ENCODE measurements at places on chromosomes 5 and 9. TPM values are rescaled to one million over a fixed set of nuclear protein-coding genes. Genes with fewer than 3 reads are reported as not detected.

GRCh38 chr9:26061948-26062575 lies 383.8 kb upstream of the TUSC1 start:
- no peak for DNase-seq

GRCh38 chr5:143870362-143870761 lies 58.4 kb downstream of the HMHB1 start:
- DNase-seq: no peak

The ANKDD1B gene
- 0.14 TPM for total RNA-seq

The CD274 gene
- 0.49 TPM for total RNA-seq

GRCh38 chr5:144368556-144368955 lies 197.9 kb downstream of the KCTD16 start:
- no peak for DNase-seq

DNA sequence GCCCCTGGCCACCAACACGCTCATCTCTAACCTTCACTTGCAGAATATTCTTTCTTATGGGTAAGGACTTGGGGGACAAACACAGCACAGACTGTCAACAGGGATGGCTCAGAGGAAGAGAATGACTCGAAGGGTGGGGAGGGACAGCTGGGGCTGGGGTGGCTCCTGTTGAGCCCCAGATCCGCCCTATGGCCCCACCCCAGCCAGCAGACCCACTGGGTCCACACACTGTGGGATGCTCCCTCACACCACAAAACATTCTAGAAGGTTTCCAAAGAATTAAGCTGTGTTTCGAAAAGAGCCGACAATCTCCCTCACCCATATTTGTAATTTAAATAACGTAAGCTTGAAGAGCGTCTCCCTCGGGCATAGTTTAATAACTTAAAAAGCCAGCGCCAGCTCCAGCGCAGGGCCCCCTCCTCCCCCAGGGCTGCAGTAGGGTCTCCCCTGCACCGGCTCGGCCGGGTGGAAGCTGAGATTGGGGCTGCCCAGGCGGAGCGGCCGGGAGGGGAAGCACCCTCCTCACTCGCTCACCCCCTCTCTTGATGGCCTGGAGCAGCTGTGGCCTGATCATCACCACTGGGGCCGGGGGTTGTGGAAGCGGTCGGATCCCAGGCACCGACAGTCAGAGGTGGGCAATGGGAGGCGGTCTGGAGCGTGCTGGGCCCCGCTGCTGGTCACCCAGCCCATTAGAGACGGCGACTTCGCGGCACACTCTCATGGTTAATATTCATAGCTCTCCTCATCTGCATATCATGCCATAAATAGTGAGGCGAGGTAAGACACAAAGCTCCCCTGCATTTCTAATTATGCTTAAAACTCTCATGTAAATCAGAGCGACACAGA lies 37.6 kb downstream of the NACC2 start:
- DNase-seq: no peak

The OGN gene
- not detected for total RNA-seq

The ZFP37 gene
- 5.6 TPM for total RNA-seq

The PCDHGB2 gene
- 0.77 TPM for total RNA-seq

DNA sequence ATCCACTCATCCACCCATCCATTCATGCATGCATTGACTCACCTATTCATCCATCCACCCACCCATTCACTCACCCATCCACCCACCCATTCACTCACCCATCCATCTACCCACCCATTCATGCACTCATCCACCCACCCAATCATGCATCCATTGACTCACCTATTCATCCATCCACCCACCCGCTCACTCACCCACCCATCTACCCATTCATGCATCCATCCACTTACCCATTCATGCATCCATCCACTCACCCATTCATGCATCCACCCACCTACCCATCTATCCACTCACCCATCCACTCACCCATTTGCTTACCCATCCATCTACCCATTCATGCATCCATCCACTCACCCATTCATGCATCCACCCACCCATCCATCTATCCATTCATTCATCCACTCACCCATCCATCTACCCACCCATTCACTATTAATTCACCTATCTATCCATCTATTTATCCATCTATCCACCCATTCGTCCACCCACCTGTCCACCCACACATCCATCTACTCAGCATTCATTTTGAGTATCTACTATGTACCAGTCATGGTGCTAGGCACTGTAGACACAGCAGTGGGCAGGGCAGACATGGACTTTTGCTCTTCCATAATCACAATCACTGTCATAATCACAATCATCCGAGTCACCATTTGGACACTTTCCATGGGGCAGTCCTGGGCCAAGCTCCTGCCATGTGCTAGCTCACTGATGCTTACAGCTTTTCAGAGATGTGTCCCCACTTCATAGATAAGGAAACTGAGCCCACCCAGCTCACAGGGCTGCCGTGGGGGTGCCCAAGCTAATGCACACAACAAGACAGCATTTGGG lies 34.4 kb downstream of the HMCN2 start:
- no peak for DNase-seq

GRCh38 chr9:35958104-35958837 lies at the start of gene OR2S2:
Gene OR2S2, minus strand, starts transcription at chr9:35958154. Its CDS starts 56 bp downstream, at chr9:35958098.
- DNase-seq: no peak

GRCh38 chr5:36978196-36978595 lies 101.6 kb downstream of the NIPBL start:
- no peak for DNase-seq

GRCh38 chr5:176626876-176627236 lies 3.5 kb downstream of the SNCB start:
- DNase-seq: no peak

DNA sequence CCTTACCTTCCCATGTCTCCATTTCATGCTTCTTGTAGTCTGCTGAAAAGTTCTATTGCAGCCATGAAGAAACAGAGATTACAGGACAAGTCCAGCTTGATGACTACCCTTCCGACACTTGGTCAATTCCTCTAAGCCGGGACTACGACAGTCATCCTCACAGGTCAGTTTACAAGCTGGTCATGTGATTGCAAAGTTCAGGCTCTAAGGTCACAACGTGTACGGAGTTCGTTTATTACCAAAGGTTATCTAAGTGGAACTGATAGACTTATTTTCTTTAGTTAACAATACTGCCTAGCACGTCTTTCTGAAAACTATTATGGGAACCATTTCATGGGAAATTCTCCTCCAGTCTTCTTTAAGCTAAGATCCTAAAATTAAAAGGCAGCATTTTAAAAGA lies 88.5 kb upstream of the NR5A1 start:
- peak; percentile 80 for DNase-seq

DNA sequence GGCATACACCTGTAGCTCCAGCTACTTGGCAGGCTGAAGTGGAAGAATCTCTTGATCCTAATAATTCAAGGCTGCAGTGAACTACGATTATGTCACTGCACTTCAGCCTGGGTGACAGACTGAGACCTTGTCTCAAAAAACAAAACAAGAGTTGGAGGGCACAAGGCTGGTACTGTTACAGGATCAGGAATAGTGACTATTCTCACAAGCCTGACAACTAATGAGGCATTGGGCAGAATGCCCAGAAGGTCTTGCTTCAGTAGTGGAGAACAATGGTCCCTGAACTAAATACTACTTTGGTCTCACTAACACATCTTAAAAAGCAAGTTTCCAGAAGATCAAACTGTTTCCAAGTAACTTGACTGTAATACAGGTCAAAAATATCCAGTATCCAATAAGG lies 182.9 kb upstream of the RFX3 start:
- no peak for DNase-seq

- DNase-seq: no peak
Observed at GRCh38 chr5:88892669-88893068, 9.7 kb upstream of the MEF2C start.

DNA sequence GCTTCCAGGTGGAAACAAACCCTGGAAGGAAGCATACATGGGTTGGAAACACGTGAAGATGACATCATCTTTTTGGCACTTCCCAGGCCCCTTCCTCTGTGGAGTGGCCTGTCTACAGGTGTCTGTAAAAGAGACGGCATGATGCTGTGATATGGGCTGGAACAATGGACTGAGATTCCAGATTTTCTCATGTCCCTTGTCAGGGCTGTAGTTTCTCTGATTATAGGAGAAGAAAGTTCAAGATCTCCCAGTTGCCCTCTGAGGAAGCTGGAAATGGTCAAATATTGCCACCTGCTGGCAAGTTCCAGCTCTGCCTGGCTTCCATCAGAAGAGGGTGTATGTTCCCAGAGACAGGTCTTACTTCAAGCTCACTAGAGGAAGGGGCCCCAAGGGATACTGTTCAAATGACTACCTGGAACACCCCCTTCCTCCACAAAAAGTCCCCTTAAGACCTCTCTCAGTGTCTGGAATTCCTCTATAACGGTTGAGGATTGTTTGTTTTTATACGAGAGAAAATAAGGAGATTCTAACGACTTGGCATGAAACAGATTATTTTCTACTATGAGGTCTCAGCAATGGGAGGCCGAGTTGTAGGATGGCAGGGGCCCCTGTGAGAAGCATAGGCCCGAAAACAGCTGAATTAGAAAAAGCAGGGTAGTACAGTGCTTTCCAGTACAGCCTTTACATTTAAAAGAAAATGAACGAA lies 7.3 kb upstream of the ANXA6 start:
- DNase-seq: peak; percentile 69

The KCTD16 gene
- 0.02 TPM for total RNA-seq

The IQGAP2 gene
- total RNA-seq: 83.3 TPM

DNA sequence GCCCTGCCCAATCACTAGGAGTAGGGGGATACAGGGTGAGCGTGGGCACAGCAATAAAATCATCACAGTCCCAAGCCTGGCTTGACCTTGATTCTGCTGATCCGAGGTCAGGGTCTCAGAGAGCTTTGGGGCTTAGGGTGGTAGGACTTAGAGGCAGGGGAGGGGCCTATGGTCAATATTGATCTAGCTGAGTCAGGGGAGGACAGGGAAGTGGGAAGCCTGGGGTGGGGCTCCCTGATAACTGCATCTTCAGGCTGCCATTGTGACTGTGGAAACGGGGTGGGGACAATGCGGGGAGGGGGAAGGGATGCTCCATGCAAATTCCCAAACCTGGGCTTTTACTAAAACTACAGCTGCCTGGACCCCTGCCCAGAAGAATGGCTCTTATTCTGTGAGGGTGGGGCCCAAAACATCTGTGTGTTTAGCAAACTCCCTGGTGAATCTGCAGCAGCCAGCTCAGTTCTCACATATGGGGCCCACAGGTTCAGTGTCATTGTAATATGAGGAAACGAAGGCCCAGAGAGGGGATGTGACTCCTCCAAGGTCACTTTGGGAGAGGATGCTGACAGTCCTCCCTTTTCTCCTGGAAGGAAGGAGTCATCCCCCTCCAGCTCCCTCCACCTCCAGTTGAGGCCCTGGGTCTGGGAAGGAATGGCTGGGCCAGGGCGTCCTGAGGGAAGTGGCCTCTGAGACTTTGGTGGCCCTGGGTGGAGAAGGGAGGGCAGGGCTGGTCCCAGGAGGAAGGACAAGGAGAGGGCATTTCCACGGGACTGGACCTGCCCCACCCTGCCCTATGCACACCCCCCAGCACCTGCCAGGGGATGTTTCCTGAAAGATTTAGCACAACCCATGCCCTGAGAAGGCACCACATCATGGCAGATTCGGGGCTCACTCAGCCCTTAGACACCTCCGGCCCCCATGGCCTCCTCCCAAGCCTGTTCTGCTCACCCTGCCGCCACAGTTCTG lies 26.4 kb downstream of the SLC6A7 start:
- DNase-seq: peak; percentile 42

DNA sequence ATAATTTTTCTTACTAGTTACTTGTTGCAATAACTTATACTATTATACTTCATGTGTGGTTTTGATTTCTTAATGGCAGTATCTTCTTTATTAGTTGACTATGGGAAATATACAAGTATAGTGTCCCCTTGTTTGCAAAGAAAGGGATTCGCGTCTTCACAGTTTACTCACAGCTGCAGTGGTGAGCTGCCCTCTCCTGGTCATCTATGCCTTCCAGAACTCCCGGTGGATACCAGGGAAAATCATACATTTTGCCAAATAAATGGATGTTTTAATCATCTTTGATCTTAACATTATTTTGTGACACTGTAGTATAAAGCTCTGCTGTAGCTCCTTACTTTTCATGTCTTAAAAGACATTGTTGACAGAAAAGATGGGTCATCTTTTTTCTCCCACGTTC lies 142.0 kb downstream of the ZCCHC7 start:
- no peak for DNase-seq

DNA sequence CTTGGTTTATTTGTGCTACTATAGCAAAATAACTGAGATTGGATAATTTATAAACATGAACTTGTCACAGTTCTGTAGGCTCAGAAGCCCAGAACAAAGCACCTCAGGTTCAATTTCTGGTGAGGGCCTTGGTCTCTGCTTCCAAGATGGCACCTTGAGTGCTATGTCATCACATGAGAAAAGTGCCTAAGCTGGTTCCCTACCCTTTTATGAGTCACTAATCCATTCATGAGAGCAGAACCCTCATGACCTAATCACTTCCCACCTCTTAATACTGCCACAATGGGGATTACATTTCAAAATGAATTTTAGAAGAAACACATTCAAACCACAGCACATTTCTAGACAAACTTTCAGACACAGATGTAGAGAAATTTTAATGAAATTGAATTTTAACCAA lies 98.2 kb upstream of the PRSS3 start:
- DNase-seq: no peak

The OR1Q1 gene
- not detected for total RNA-seq

The FLT4 gene
- not detected for total RNA-seq

- no peak for DNase-seq
Observed at GRCh38 chr5:53631251-53631650, 70.8 kb downstream of the NDUFS4 start.

GRCh38 chr5:121596882-121597281 lies 254.8 kb upstream of the FTMT start:
- no peak for DNase-seq

DNA sequence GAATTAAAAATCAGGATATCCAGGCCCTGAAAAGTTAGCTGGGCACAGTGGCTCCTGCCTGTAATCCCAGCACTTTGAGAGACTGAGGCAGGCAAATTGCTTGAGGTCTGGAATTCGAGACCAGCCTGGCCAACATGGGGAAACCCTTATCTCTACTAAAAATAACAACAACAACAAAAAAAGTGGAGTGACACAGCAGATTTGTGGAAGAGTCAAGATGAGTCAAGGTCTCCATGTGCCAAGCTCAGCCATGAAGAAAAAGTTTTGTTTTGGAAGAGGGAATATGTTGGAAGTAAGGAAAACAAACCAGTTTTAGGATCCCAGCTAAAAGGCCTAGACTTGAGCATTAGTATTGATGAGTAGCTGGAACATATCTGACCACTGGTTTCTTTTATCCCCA lies 14.7 kb downstream of the LRRC70 start:
- DNase-seq: no peak

DNA sequence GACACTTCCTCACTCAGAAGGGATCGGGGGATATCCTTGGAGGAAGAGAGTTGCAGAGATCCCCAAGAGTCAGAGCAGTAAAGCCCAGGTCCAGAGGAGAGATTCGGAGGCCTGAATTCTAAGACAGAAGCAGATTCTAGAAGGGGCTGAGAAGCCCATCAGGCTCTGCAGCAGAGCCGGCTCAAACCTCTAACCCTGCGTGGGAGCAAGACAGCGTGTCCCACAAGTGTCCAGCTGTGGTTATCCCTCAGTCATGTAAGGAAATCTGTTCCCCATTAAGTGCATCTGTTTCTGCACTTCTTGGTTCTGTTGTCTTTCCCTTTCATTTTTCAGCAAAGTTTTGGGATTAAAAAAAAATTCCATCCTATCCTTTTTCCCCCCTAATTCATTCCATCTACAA lies 4.8 kb upstream of the DIAPH1 start:
- DNase-seq: no peak

All from HepG2 (cell line).